Dermis blood vessel endothelial cell (primary cell): ENCODE measurements at places on chromosomes 5 and 9. TPM values are rescaled to one million over a fixed set of nuclear protein-coding genes. Genes with fewer than 3 reads are reported as not detected.

SPINK1 gene
- total RNA-seq, result not detected in 2 replicates

HTR4 gene
- total RNA-seq, result 0.14 TPM in 1 of 2 replicates, not detected in the other

GLDC gene
- total RNA-seq, result 3.2 and 10.0 TPM in 2 replicates

RUSC2 gene
- 15.8 and 24.5 TPM in 2 replicates for total RNA-seq

EIF4EBP3 gene
- total RNA-seq, result 0.37 and 0.51 TPM in 2 replicates

FOXD4L5 gene
- total RNA-seq, result 0.09 TPM in 1 of 2 replicates, not detected in the other

PDCD1LG2 gene
- 3.4 and 4.4 TPM in 2 replicates for total RNA-seq

PKD2L2 gene
- total RNA-seq, result 0.17 TPM in 1 of 2 replicates, not detected in the other

TMEM252 gene
- 0.51 TPM in 1 of 2 replicates, not detected in the other for total RNA-seq

PCDHGA2 gene
- 1.4 TPM in 2 replicates for total RNA-seq

BTNL8 gene
- total RNA-seq, result 0.17 and 0.19 TPM in 2 replicates

PCDHGA4 gene
- 2.2 and 3.4 TPM in 2 replicates for total RNA-seq

GABRA1 gene
- not detected in 2 replicates for total RNA-seq

OBP2B gene
- total RNA-seq, result not detected in 2 replicates

TRAF1 gene
- total RNA-seq, result 1.1 and 4.4 TPM in 2 replicates

CDH18 gene
- not detected in 2 replicates for total RNA-seq

TEX48 gene
- total RNA-seq, result not detected in 2 replicates

FOXI1 gene
- total RNA-seq, result not detected in 2 replicates

FCHO2 gene
- total RNA-seq, result 26.2 and 31.8 TPM in 2 replicates

GPBP1 gene
- 78.0 and 86.4 TPM in 2 replicates for total RNA-seq
